ENCODE measurements at places on chromosomes 7 and 10.
A peak's percentile ranks its signal among the peaks of the same experiment; 100 is the strongest.

- DNase-seq = no peak
These were observed 9.0 kb upstream of the RHBDD2 start for GRCh38 chr7:75869776-75870379.

- DNase-seq = no peak
These were observed 31.5 kb upstream of the CFAP46 start for GRCh38 chr10:132973903-132974241.

DNA sequence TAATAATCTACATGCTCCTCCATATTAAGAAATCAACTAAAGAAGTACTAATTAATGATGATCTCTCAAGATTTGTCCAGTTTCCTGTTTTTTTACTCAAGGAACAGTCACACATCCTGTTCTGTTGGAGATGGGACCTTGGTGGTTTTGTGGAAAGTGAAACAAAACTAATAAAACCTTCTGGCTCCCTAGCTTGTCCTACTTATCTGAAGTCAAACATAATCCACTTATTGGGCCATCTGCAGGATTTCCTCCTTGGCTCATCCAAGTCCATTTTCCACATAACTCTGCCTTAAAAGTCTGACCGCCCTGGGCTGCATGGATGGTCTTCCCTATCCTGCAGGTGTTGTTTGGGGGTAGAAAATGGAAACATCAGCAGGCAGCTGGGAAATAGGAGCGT lies 39.4 kb upstream of the TARP start:
- DNase-seq = no peak

- DNase-seq = no peak
These were observed 429.1 kb downstream of the ACTR3B start for GRCh38 chr7:153188630-153189029.

- no peak for DNase-seq
These were observed 78.9 kb downstream of the FOXL3 start for GRCh38 chr7:368651-369475.

DNA sequence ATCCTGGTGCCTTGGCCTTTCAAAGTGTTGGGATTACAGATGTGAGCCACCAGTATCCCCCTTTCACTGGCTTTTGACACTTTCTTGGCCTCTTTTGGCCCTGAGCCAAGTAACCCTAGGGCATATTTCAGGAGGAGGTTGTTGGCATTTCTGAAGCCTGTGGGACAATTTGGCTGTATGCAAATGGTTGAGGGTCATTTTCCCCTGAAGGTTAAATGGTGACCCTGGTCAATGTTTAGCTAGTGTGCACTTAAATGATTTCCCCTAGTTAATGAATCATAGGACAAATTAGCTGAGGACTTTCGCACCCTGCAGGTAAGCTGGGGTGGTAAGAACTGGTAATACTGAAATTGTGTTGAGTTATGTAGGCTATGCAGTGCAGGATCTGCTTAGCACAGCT lies 660.5 kb downstream of the LRMDA start:
- DNase-seq = no peak

- DNase-seq = no peak
These were observed 500.1 kb upstream of the ZMIZ1 start for GRCh38 chr10:78568620-78569019.

GRCh38 chr10:124603376-124604213 lies 140.6 kb downstream of the FAM53B start:
- DNase-seq = no peak

DNA sequence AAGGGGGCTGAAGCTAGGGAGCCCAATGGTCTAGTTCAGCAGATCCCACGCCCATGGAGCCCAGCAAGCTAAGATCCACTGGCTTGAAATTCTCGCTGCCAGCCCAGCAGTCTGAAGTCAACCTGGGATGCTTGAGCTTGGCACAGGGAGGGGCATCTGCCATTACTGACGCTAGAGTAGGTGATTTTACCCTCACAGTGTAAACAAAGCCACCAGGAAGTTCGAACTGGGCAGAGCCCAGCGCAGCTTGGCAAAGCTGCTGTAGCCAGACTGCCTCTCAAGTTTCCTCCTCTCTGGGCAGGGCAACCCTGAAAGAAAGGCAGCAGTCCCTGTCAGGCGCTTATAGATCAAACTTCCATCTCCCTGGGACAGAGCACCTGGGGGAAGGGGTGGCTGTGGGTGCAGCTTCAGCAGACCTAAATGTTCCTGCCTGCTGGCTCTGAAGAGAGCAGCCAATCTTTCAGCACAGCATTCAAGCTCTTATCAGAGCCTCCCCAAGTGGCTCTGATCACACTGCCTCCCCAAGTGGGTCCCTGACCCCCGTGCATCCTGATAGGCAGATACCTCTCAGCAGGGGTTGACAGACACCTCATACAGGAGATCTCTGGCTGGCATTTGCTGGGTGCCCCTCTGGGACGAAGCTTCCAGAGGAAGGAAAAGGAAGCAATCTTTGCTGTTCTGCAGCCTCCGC lies 167.8 kb downstream of the CCDC71L start:
- no peak for DNase-seq

DNA sequence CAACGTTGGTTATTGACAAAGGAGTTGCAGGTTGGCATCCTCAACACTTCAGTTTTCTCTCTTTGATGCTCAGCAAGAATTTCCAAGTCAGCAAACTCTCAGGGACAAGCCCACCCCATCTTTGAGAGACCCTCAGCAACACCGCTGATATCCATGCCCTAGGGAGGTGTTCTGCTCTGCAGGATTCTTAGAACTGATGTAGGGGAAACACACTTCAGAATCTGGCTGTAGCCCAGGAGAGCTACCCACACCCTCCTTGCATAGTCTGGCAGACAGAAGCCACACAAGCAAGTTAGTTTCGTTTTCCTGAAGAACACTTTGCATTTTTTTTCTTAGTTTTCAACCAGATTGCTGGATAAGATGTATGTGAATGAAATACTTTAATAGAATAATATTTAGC lies 822 bp downstream of the SAMD9L start:
- peak; percentile 12 for DNase-seq

DNA sequence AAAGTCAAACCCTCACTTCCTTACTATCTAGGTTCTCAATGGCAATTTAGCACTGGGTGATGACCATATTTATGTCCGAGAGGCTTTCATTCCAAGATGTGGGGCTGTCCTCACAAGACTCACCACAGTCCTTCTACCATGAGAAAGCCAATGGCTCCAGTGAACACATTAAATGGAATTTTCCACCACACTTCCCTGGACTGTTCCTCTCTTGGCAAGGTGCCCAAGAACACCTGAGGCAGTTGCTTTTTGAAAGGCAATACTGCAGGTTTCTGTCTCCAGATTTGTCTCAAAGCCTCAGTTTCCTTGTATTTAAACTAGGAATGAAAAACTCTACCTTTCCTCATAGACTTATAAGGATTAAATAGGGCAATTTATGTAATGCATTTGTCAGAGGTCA lies 24.2 kb downstream of the AFAP1L2 start:
- DNase-seq = no peak

DNA sequence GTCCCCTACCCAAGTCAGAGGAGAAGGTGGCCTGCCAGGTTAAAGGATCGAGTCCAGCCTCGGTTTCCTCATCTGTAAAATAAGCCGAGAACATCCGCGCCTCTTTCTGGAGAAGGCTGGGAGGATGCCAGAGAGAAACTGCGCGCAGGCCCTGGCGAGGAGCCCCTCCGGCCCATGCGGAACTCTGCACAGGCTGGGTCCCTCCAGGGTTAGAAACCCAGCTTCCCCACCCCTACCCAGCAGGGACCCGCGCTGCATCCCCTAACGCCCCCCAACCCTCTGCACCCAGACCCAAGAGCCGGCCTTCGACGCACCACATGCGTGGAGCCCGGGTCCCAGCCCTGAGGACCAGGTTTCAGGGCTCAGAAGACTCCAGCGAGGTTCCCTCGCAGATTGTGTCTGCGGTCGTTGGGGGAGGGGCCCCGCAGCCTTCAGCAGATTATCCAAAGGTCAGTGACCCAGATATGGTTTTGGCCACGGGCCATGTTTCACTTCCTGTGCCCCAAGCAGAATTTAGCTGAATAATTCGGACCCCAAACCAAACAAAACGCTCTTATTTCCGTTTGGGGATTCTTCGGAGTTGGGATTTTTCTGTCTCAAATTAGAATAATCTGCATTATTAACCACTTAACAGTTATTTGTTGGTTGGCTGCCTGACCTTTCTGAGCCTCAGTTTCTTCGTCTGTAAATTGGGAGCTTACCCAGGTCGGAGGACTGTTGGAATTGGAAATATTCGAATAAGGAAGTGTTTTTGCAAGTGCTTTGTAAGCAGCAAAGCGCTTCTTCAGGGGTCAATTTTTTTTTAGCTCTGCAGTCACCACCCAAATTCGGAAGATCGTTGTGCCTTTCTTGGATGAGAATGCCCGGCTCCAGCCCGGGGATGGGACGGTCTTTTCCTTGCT lies 167.7 kb downstream of the UBE2H start:
- DNase-seq = no peak

- no peak for DNase-seq
These were observed 21.5 kb downstream of the STOX1 start for GRCh38 chr10:68848806-68849205.

DNA sequence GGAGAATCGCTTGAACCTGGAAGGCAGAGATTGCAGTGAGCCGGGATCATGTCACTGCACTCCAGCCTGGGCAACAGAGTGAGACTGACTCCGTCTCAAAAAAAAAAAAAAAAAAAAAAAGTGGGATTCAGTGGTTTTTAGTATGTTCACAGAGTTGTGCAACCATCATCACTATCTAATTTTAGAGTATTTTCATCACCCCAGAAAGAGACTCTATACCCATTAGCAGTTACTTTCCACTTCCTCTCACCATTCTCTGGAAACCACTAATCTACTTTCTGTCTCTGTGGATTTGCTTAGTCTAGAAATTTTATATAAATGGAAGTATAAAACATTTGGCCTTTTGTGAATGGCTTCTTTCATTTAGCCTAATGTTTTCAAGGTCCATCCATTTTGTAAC lies 113.4 kb downstream of the ST7 start:
- no peak for DNase-seq

DNA sequence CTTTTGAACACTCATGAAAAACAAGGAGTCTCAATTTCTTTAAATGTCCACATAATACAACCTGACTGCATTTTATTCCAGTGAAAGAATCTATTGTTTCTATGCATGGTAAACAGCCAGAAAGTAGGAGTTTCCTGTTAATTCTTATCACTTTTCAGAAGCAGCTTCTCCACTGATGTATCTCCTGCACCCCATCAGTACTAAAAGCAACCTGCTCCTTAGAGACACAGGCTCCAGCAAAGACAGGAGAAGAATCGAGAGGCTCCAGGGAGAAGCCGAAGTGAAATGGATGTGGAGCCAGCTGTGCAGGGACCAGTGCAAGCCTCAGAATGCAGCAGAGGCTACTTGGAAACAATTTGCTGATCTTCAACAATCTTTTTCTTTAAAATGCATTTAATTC lies 16.4 kb upstream of the C10orf120 start:
- DNase-seq = no peak

DNA sequence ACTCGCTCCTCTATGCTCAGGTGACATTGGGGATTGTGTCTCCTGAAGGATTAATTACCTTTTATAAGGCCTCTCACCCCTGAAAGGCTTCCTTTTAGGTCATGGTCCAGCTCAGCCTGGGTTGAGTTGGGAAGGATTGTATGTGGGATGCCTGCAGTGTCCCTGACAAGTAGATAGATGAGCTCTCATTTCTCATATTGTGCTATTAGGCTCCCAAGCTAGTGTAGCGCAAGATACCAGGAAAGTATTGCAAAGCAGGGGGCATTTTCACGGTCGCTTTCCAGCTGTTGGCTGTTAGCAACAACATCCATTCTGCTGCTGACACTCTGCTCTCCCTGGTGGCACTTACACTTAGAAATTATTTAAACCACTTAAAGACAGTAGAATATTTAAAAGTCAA lies 31.9 kb downstream of the NXPH1 start:
- DNase-seq = no peak

- DNase-seq = no peak
These were observed 26.7 kb downstream of the TMEM273 start for GRCh38 chr10:49161411-49161997.

GRCh38 chr10:128180843-128181242 lies 54.6 kb upstream of the MKI67 start:
- DNase-seq = peak; percentile 44

DNA sequence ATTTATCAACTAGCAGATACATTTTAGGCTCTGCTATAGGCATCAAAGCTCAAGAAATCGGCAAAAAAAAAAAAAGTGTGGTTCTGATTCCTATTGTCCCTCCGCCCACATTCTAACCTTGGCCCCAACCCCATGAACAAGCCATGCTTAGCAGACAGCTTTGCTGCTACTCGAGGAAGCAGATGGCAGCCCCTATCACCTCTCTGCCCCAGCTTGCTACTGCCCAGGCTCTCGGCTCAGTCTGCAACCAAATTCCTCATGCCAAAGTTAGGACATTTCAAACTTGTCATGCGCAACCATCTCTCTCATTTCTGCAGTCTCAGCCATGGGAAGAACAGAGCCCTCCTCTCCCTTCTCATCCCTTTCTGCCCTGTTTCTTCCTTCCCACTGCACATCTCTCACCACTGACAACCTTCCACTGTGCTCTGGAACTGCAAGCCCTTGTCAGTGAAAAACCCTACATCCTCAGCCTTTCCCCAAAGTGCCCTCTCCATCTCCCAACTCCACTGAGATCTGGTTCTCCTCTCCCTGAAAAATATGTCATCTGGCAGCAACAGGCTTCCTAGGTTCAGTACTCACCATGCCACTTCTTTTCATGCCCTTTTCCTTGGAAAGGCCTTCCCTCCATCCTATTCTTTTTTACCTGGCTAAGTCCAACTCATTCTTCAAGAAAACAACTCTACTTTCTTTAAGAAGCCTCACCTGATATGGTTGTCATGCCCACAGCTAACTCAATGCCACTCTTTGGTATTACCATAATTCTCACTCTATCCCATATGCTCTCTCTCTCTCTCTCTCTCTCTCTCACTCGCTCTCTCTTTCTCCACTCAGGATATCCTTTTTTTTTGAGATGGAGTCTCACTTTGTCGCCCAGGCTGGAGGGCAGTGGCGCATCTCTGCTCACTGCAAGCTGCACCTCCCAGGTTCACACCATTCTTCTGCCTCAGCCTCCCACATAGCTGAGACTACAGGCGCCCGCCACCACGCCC lies 60.1 kb upstream of the FHIP2A start:
- DNase-seq = no peak

GRCh38 chr7:37416378-37417106 lies 32.1 kb downstream of the ELMO1 start:
- no peak for DNase-seq

DNA sequence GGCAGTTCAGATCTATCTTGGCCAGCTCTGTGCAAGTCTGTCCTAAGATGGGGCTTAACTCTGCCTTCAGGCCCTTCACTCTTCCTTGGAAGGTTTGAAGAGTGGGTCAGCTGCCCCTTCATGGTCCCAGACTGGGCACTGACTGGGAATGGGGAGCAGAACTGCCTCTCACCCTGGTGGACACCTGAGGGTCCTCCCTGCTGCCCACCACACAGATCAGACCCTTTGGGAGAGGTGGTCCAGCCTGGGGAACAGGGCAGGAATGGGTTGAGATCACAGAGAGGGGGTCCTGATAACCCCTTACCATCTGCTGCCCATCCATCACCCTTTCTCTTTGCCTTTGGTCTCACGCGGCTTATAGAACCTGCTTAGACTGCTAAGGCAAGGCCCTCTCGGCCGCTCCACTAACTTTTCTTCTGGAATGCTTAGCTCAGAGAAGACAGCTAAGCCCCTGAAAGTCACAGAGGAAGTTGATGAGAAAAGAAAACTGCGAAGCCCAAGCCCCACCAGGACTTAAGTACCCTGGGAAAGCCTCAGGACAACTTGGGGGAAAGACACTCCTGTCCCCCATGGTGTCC lies 402 bp upstream of the CDHR1 start:
- DNase-seq = no peak

- DNase-seq = peak; percentile 75
These were observed 96.0 kb upstream of the IKZF1 start for GRCh38 chr7:50208378-50208982.

- no peak for DNase-seq
These were observed 124.5 kb downstream of the MYOF start for GRCh38 chr10:93357680-93358079.
